ENCODE measurements at places on chromosomes 3 and 15.

- no peak for DNase-seq
Measured at GRCh38 chr3:53182764-53183355, 21.9 kb downstream of the PRKCD start.

DNA sequence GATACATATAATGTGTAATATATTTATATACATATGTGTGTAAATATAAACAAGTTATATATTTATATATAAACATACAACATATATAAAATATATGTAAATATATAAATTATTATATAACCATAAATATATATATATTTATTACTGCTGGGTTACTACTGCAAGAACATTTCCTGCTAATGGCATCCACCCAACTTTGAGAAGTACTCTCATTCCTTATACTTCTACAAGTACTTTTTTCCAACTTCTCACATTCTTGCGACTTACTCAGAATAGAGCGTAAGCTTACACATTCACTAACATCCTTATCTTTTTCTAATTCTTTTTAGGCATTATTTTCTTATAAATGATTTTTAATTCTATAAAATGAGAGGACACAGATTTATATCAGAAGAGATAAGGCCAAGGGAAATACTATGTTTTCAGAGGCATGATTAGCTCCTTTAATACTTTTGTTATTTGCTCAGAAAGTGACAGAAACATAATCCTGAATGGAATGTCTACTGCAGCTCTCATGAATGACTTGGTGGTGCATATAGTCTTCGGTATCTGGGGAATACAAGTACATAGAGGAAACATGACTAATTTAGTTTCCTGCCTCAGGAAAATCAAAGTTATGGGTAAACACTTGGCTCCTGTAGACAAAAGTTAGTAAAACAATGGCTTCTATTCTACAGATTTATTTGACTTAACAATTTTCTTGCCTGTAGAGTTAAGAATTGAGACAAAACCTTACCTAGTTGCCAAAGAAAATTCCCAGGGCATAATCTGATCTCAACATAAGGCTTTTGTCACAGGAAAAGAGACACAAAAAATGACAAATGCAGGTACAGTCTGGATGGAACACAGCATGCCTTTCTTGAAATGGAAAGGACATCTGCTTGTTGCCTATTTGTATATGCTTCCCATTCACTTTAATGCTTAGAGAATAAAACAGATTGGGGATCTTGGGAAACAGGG lies 453.9 kb downstream of the SQOR start:
- no peak for DNase-seq

DNA sequence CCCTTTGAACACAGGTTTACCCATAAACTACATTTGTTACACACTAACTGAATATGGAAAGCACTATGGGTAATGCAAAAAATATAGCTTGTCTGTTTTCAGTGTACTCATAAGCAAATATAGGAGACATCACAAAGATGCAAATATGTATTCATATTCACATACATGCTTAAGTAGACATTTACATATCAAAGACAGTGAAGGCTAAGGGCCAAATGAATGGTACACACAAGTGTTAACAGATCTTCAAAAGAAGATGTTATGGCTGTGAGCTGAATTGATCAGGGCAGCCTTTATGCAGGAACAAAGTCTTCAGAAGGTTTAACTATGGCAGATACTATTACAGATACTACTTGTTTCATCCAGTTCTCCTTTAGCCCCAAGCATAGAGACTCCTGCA lies 384.1 kb downstream of the FHIT start:
- DNase-seq: no peak

DNA sequence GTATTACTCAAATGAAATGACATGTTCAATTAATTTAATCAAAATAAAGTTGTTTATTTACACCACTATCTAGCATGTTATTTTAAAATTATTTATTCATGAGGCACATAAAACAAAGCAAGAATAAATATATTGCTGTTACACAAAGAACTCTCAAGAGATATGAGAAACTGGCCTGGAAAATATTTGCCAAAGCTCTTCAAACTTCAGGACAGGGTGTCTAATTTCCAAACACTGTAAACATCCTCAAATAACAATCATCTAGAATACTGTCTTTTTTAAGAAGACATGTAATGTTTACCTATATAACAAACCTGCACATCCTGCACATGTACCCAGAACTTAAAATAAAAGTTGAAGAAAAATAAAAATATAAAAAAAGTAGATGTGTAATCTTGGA lies 876.6 kb downstream of the TUSC7 start:
- DNase-seq: no peak

GRCh38 chr3:72320095-72320954 lies 527.9 kb downstream of the SHQ1 start:
- no peak for DNase-seq

- no peak for DNase-seq
Measured at GRCh38 chr3:106829206-106829605, 548.0 kb upstream of the CCDC54 start.

DNA sequence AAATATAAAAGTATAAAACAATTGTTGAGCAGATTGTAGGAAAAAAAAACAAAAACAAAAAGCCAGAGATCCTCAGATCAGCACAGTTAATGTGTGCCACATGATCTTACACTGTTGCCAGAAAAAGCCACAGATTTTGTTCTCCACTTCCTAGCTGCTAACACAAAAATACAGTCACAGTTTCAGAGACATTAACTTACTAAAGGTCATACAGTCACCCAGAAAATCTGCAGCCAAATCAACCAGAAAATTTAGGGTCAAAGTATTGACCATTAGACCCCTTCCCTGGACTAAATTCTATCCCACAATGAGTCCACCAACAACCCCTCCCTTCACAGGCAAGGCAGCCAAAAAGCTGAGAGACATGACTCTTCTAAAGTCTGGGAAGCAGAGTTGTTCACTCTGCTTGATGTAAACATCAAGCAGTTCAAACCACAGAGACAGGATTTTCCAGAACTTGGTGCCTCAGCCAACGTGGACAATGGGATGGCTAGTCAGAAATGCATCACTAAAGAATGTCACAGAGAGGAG lies 59.1 kb downstream of the SST start:
- no peak for DNase-seq

GRCh38 chr3:177626045-177626444 lies 428.8 kb upstream of the TBL1XR1 start:
- DNase-seq: no peak

DNA sequence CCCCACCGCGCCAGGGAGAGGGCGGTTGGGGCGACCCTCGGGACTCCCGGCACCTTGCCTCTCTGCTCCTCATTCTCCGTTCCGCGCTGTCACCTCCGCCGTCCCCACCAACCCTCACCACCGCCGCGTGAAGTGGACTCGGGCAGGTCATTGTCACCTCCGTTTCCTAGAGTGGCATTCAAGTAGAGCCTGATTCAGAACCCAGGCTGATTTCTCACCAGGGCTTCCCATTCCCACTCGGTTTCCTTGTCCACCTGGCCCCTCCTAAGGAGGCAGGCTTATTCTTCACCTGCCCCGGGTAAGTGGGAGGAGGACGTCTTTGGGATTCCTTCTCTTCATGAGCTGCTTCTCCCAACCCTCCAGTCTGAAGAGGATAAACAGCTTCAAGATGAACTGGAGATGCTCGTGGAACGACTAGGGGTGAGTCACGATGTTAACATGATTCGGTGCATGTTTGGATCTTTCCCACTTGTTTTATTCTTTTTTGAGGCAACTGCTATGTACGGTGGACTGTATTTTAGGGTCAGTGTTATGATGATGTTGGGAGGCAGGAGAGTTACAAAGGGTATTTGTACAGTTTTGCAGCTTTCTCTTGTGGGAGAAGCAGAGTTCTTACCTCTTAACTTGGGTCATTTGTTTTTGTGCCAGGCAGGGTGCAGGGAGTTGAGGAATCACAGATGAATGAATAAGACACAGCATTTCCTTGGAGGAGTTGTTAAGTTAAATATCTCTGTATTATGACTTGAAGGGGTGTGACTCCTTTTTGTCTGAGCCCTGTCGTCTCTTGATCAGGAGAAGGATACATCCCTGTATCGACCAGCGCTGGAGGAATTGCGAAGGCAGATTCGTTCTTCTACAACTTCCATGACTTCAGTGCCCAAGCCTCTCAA lies 692 bp downstream of the PSMD2 start:
- no peak for DNase-seq

- DNase-seq: no peak
Measured at GRCh38 chr3:187012609-187013051, 82.3 kb downstream of the ST6GAL1 start.

DNA sequence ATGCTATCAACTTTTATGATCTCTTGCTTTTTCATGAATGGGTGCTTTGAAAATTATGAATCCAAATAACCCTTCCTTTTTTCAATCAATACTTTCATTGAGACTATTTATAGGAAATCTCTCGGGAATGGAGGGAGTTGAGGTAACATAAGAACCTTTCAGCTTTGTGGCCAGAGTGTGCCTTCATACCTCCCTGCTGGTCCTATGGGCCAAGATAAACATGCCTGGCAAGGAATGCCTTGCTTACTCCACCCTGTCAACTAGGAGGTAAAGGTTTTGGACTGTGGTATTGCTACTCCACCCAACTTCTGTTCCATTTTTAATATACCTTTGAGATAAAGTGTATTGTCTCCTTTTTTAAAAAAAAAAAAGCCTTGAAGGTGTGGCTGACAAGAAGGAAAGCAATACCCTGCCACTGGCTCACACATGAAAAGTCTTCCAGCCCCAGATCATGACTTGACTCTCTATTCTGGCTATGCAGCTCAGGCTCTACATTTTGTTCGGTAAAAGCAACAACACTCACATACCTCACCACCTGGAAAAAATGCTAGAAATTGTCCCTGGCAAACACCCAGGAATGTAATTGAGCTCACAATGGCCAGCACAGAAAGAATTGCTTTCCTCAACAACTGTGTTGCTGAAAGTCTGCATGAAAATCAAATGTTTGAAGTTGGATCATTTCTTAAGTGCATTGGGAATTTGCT lies 35.8 kb downstream of the COL8A1 start:
- DNase-seq: no peak

GRCh38 chr15:46059921-46060594 lies 425.2 kb downstream of the SQOR start:
- no peak for DNase-seq

- DNase-seq: no peak
Measured at GRCh38 chr15:65688462-65688861, 66.7 kb downstream of the SLC24A1 start.

DNA sequence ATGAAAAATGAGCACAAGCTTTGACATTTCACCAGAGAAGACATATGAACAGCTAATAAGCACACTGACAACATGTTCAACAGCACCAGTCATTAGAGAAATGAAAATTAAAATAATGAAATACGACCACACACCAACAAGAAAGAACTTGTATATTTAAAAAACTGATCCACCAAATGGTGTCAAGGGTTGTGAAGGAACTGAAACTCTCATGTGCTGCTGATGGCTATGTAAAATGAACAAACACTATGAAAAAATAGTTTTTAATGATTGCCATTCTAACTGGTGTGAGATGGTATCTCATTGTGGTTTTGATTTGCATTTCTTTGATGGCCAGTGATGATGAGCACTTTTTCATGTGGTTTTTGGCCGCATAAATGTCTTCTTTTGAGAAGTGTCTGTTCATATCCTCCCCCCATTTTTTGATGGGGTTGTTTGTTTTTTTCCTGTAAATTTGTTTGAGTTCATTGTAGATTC lies 193.8 kb downstream of the SCAPER start:
- no peak for DNase-seq

DNA sequence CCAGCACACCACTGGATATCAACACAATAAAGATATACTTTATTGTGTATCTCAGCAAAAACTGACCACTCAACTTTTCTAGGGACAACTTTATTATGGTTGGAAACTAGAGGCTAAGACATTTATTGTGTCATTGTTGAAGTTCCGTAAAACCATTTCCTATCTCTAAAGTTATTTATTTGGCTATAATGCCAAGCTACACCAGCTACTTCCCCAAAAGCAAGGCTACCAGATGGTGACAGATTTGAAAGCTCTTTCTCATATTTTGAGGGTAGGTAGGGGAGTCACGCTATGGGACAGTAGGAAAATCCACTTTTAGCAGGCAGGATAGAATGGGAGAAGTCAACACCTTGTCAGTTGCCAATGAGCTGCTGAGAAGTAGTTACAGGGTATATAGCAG lies 834.6 kb upstream of the CFAP20DC start:
- DNase-seq: no peak

GRCh38 chr3:129441782-129442181 lies 1.8 kb downstream of the IFT122 start:
- DNase-seq: no peak

- no peak for DNase-seq
Measured at GRCh38 chr3:71662568-71662967, 62.6 kb downstream of the EIF4E3 start.

DNA sequence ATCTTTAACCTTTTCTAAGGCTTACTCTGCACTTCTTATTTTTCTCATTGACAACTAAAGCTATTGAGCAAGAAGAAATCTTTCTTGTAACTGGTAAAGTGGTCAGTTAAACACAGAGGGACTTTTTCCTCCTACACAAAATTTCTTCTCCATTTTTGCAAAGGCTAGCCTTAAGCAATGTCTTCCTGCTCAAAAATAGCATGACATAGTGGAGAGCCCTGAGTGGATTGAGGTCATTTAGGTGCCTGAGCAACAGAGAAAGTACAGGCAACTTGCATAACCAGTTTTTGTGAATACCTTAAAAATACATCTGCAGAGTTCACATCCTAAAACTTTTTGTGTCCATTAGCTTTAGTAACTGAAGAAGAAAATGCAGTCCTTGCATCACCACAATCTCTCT lies 144.7 kb upstream of the TTC14 start:
- DNase-seq: no peak

GRCh38 chr15:32922541-32922940 lies 204.7 kb downstream of the GREM1 start:
- no peak for DNase-seq

DNA sequence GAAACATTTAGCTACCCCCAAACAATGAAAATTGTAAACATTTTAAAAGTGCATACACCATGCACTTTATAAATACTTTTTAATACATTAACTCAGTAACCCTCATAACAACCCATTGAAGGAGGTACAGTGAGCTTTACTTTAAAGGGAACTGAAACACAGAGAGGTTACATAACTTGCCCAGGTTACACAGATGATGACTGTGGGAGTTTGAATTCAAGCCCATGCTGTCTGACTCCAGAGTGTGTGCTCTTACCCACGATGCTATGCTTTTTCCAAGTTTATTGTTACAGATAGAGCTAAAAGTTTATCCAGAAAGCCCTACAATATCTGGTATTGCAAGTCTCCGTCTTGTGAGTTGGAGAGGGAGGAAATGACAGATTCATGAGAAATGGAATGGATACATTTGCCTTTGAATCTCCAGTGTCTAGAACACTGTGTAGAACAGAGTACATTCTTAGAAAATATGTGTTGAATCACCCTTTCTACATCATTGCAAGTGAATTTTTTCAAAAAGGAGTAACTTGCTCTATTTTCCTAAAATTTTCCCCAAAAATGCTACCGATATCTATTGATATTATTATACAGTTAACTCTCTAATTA lies 428.3 kb downstream of the NAALADL2 start:
- DNase-seq: no peak

DNA sequence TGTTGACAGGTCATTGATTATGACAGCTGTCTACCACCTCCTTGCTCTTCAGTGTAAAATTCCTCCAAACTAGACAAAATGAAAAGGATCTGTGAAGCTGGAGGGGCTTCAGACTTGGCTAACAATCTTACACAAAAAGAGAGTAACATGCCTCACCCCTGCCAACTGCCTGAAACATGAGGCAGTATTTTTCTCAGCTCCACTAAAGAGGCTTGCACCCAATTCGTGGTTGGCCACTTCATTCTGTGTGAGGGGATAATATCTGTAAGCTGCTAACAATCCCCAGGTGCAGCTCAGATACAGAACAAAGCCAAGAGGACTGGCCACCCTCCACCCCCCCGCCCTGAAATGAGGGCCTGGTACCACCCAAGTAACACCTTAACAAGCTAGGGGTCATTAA lies 2.8 kb downstream of the MB21D2 start:
- DNase-seq: no peak

GRCh38 chr3:126527006-126527405 lies 3.1 kb downstream of the CHST13 start:
- DNase-seq: no peak

Measured in CD4-positive, CD25-positive, alpha-beta regulatory T cell (primary cell).